ENCODE measurements at places on chromosomes 7 and 10.

DNA sequence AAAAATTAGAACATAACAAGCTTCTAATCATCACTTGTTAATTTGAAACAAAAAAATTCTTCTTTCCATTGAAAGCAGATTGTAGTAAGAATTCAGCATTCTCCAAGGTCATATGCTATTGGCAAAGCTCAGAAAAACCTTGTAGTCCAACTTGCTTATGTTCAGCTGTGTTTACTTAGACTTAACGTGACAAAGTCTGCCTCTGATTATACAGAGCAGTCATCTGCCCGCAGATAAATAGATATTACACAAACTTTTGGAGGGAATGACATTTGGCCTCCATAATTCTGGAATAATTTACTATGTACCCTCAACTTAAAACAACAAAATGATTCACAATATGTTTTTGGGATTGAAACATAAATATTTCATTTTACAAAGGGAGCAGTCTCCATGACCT lies 45.8 kb downstream of the MKX start:
- DNase-seq: no peak

GRCh38 chr10:28425422-28425821 lies 107.5 kb upstream of the WAC start:
- no peak for DNase-seq

GRCh38 chr10:70403483-70404035 lies 386 bp upstream of the EIF4EBP2 start:
- DNase-seq: no peak

DNA sequence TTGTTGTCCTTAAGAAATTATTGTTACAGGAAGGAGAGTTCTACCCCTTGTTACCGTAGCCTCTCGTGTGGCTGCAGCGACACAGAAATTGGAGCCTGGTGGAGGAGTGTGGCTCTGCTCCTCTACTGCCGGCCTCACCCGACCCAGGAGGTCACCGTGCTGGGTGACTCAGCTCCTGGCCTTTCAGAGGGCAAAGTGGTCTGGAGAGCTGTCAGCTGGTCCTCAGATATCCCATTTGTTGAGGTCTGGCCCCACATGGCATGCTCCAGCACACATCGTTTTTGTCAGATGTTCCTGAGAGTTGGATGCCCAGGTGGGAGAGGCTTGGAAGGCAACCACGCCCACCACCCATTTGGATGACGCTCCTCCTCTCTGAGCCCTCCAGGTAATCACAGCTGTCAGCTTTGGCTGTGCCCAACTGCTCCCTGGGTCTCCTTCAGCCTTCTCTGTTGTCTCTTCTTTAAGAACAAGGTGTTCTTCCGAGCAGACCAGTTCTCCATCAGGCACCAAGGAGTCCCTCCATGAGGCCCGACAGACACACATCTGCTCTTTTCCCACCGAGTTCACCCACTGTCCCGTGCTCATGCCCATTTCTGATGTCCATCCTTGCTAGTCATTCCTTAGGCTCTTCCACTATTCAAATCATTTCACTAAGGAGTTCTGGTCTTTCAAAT lies 80.3 kb downstream of the RAMP3 start:
- no peak for DNase-seq

DNA sequence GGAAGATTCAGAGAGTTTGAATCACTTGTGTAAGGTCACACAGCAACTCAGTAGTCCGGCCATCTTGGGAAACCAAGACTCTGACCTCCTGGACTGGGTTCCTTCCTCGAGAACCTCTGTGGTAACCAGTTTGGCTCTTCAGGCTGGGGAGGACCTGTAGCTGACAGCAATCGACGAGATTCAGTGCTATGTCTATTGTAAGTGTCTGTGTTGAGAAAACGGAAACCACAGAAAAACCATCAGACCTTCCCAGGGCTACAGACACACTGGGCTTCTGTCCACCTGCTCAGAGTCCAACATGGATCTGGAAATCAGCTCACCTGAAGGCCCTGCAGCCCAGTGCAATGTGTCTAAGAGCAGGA lies 403.7 kb downstream of the RPS24 start:
- DNase-seq: no peak

- DNase-seq: no peak
Measured at GRCh38 chr7:80907612-80908011, 11.2 kb downstream of the SEMA3C start.

GRCh38 chr7:38632411-38632810 lies 1.2 kb upstream of the AMPH start:
- DNase-seq: no peak

DNA sequence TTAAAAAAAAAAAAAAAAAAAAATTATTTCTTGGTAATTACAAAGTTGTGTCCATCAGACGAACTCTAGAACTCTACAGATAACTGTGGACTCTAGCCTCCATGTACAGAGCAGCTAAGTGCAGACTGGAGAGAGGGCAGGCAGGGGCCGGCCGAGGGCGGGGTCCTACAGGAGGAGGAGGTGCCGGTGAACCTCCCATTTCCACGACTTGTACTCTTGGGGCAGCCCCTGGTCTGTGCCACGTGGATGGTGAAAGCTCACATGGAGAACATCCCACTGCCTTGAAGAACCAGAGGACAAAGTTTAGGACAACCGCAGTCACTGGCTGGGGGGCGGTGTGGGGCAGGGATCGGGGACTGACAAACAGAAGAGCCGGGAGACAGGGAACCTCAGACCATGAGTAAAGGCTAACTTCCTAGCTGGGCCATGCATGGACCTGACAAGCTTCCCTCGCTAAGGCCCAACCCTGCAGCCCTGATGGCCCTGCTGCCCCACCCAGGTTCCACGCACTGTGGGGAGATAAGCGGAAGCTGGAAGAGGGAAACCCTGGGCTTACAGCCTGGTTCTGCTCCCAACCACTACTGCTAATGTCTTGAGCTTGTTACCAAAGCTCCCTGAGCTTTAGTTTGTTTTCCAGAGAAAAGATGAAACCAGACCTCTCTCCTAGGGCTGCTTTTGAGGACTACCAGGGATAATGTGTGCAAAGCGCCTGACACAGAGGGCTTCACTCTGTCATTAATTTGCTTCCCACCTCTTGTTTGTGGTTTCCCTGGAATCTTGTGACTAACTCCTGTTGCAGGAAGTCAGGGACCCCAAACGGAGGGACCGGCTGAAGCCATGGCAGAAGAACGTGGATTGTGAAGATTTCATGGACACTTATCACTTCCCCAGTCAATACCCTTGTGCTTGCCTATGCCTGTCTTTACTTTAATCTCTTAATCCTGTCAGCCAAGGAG lies 16.1 kb upstream of the SEC61G start:
- DNase-seq: no peak

- DNase-seq: no peak
Measured at GRCh38 chr10:123140983-123141390, 5.2 kb downstream of the HMX3 start.

DNA sequence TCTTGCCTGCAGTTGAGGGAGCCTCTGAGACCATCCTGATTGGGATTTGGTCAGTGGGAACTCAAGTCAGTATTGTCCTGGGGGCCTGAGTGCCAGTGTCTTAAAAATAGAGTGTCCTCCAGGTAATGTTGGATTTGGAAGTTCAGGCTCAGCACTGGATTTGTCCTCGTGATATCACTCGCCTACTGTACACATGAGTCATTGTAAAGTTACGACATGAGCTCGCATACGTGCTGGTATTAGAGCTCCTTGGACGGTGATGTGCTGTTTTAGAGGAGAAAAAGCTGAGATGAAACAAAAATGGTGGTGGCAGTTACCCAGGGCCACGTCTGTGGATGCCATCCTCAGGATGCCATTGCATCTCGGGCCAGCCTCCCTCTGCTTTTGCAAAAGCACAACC lies 78.2 kb downstream of the MGMT start:
- DNase-seq: no peak

- DNase-seq: no peak
Measured at GRCh38 chr10:72509941-72510340, 115.9 kb downstream of the MICU1 start.

DNA sequence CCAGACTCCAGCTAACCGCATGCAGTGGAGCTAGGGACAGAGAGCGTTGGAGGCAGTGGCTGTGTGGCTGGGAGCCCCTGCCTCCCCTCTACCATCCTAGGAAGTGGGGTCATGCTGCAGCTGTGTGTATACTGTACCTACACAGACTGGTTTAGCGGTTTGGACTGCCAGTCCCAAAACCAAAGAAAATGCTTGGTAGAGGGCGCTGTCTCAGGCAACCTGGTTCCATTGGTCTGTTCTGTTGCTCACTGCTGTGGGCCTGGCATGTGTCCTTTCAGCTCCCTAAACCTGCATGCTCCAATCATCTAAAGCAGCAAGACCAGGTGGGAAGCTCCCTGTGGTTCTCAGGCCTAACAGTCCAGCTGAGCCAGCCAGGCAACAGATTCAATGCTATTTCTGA lies 4.5 kb downstream of the RBP4 start:
- no peak for DNase-seq

GRCh38 chr7:26409661-26410547 lies 118.2 kb downstream of the SNX10 start:
- no peak for DNase-seq

- no peak for DNase-seq
Measured at GRCh38 chr10:42952349-42952748, 124.5 kb upstream of the RET start.

DNA sequence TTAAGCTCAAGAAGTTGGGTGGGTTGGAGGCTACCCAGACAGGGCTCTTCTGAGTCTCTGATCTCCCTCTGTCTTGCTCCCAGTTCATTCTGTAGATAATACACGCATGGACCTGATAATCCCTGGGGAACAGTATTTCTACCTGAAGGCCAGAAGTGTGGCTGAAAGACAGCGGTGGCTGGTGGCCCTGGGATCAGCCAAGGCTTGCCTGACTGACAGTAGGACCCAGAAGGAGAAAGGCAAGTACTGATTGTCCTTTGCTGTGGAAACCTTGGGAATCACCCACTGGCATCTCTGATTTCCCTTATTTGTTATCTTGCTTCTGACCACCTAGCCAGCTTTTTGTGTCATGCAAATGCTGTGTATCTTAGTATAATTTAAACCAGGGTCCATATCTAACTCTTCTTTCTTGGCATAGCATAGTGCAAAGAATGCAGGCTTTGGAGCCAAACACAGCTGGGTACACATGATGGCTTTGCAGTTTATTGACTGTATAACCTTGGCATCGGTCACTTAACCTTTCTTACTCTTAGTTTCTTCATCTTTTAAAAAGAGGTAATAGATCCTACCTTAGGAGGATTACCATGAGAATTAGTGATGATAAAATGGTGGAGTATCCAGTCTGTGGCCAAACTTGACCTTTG lies 18.0 kb downstream of the PLEKHA8 start:
- no peak for DNase-seq

DNA sequence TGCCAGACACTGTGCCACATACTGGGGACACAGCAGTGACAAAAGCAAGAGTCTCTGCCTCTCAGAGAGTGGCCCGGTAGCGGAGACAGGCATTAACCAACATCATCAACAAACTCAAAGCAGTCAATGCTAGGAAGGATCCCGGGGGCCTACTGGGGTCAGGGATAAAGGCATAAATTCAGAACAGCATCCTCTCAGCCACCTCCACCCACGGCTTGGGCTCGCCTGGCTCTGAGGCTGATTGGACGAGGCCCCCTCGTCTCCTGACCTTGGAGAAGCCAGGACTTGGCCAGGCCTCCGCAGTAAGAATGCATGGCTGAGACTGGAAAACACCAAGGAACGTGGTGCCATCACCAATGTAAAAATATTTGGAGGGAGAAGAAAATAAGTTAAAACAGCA lies 102.1 kb downstream of the ARHGAP22 start:
- no peak for DNase-seq

DNA sequence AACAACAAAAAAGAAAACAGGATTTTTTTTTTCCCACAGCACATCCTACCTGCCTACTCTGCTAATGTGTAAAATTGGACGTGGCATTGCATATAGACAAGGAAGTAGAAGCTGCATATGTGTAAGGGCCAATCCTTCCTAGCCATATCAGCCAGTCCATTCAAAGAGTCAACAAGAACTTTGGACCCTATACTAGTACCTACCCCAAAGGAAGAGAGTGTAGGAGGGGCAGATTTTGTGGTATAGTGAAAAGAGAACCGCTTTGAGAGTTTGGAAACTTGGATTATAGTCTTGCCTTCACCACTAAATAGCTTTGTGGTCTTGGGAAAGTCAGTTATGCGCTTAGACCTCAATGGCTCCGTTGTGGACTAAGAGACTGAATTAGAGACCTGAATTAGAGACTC lies 12.1 kb upstream of the MCU start:
- no peak for DNase-seq
